ENCODE measurements at places on chromosomes 3 and 15. TPM values are rescaled to one million over a fixed set of nuclear protein-coding genes. Genes with fewer than 3 reads are reported as not detected.
A peak's percentile ranks its signal among the peaks of the same experiment; 100 is the strongest.

Gene NDN
- not detected for total RNA-seq

Gene LCTL
- not detected for total RNA-seq

Gene GPR171
- not detected for total RNA-seq

Gene FOXL2
- total RNA-seq, result 1.8 TPM

- H3K27ac ChIP-seq, result no peak overlapping the region
- no peak for DNase-seq
- H3K4me1 ChIP-seq, result 0 out of 2 replicates have a peak, but pooled peaks cover 7% of the 10 kb centered on the region
- no peaks in the 10 kb centered on the region for H3K36me3 ChIP-seq
Measured at GRCh38 chr3:160126051-160126450, 99.2 kb upstream of the C3orf80 start.

DNA sequence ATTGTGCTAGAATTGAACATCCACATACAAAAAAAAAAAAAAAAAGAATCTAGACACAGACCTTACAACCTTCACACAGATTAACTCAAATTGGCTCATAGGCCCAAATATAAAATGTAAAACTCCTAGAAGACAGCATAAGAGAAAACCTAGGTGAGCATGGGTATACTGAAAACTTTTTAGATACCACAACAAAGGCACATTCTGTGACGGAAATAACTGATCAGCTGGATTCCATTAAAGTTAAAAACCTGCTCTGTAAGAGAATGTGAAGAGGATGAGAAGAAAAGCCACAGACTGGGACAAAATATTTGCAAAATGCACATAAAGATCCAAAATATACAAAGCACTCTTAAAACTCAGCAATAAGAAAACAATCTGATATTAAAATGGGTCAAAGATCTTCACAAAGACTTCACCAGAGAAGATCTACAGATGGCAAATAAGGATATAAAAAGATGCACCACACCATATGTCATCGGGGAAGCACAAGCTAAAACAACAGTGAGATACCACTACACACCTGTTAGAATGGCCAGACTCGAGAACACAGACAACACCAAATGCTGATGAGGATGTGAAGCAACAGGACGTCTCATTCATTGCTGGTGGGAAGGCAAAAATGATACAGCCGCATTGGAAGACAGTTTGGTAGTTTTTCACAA is 167.9 kb downstream of the PDE8A start:
- no peak overlapping the region for H3K4me3 ChIP-seq
- H3K27me3 ChIP-seq, result no peaks in the 10 kb centered on the region
- no peak for DNase-seq
- H3K36me3 ChIP-seq, result no peaks in the 10 kb centered on the region

- H3K27ac ChIP-seq, result no peak overlapping the region
- H3K4me1 ChIP-seq, result peaks cover 4% of the 10 kb centered on the region
- DNase-seq, result no peak
Measured at GRCh38 chr15:60128000-60128376, 123.9 kb downstream of the FOXB1 start.

DNA sequence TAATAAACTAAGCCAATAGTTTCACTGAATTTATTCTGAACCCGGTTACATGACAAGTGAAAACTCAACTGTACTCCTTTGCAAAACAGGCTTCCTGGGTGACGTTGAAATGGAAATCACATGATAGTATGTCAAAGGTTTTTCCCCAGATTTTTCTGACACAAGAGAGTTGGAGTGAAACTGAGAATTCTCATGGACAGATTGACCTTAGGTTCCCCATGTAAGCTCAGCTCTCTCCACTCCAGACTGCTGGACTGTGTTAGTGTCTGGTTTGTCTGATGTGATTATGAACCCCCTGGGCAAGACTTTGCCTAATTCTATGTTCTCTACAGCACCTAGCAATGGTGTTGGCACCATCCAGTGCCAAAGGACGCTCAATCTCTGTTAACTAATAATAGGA is 219.7 kb upstream of the COL8A1 start:
- no peak overlapping the region for H3K27ac ChIP-seq
- H3K27me3 ChIP-seq, result no peaks in the 10 kb centered on the region
- H3K4me1 ChIP-seq, result no peaks in the 10 kb centered on the region
- H3K4me3 ChIP-seq, result no peak overlapping the region
- no peaks in the 10 kb centered on the region for H3K36me3 ChIP-seq
- no peak for DNase-seq

- no peaks in the 10 kb centered on the region for H3K36me3 ChIP-seq
- no peak for DNase-seq
- H3K27ac ChIP-seq, result no peak overlapping the region
Measured at GRCh38 chr3:122892118-122892960, 97.5 kb downstream of the SLC49A4 start.

DNA sequence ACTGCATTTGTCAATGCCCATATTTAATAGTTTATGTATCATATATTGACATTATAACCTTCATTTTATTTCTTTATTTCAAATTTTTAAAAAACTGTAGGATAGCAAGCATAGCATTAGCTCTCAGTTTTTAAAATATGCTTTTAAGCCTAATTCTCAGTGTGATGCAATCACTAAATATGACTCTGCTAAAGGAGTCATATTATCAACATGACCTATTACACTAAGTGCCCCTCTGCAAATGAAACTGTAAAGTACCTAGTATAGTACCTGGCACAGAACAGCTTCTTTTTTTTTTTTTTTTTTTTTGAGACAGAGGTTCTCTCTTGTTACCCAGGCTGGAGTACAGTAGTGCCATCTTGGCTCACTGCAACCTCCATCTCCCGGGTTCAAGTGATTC is 179.4 kb upstream of the CGNL1 start:
- no peaks in the 10 kb centered on the region for H3K27me3 ChIP-seq
- no peaks in the 10 kb centered on the region for H3K36me3 ChIP-seq
- no peak overlapping the region for H3K4me3 ChIP-seq
- DNase-seq, result no peak

DNA sequence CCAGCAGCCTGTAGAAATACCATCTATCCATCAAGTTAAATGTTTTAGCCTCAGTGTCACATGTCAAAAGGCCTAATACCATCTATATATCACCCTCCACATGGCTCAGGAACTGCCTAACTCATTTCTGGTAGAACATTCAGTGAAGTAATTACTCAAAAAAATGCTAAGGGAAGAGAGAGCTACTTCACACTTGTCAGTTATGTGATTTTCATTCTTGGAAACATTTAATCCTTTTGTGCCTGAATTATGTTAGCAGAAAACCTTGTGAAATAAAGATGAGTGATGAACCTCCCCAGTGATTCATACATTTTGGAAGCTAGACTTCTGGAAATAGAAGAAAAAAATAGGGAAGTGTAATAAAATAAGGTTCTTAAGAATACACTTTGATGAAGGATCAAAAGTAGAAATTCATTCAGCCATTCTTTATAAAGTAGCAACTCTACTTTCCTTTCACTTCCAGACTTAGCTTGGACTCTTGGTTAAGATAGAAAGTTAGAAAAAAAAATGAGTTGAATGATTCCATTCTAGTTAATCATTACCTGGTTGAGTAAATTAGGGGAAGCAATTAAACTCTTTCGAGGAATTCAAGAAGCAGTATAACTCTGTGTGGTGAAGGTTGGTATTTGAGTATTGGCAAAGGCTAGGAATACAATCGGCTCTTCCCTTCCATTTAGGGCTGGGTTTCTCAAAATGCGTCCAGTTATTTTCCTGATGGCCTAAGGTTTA is 3.6 kb downstream of the OTOL1 start:
- no peaks in the 10 kb centered on the region for H3K36me3 ChIP-seq
- no peaks in the 10 kb centered on the region for H3K4me1 ChIP-seq
- H3K27ac ChIP-seq, result no peak overlapping the region
- no peaks in the 10 kb centered on the region for H3K27me3 ChIP-seq
- no peak for DNase-seq

- no peaks in the 10 kb centered on the region for H3K27me3 ChIP-seq
- no peaks in the 10 kb centered on the region for H3K36me3 ChIP-seq
- H3K4me1 ChIP-seq, result no peaks in the 10 kb centered on the region
Measured at GRCh38 chr3:31808143-31808720, 172.8 kb downstream of the OSBPL10 start.

DNA sequence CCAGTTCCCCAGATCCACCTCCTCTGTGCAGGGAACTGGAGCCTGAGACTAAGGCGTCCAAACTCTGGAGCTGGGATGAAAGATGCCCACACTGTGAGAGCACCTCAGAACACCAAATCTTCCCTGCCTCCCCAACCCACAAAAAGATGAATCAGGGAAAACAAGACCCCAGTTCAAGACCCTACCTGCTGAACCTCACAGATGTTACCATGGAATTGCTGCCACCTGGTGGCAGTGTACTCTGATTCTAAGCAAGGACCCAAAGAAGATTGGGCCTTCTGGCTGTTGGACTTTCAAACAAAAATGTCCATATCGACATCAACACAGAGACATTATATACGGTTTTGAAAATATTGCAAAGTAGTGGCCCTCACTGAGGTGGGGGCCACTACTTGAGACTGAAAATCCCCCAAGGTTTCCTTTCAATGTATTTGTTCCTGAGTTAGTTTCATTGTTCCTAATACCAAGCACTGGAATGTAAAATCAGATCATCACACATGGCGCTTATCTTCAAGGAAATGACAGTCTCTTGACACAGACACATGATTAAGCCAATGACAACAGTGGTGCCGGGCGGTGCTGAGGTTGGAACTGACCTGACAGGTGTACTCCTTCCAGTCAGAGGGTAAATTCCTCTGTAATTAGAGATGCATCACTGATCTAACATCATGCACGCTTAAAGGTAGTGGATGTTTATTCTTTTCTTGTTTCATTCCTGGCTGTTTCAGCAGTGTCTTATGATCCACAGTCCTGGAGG is 67.6 kb downstream of the SLC6A11 start:
- H3K27me3 ChIP-seq, result no peaks in the 10 kb centered on the region
- no peak overlapping the region for H3K27ac ChIP-seq
- H3K4me1 ChIP-seq, result no peaks in the 10 kb centered on the region
- no peak for DNase-seq
- no peak overlapping the region for H3K4me3 ChIP-seq

- no peaks in the 10 kb centered on the region for H3K27me3 ChIP-seq
- H3K36me3 ChIP-seq, result peaks cover 2% of the 10 kb centered on the region
- H3K4me1 ChIP-seq, result peaks cover 3% of the 10 kb centered on the region
- H3K4me3 ChIP-seq, result no peak overlapping the region
Measured at GRCh38 chr3:14150078-14150477, 25.2 kb downstream of the TMEM43 start.

- no peak overlapping the region for H3K4me3 ChIP-seq
- DNase-seq, result no peak
- no peaks in the 10 kb centered on the region for H3K27me3 ChIP-seq
- no peak overlapping the region for H3K27ac ChIP-seq
Measured at GRCh38 chr3:46020766-46021510, 6.3 kb downstream of the XCR1 start.

- H3K4me1 ChIP-seq, result no peaks in the 10 kb centered on the region
- no peak overlapping the region for H3K27ac ChIP-seq
- H3K27me3 ChIP-seq, result no peaks in the 10 kb centered on the region
- DNase-seq, result no peak
- no peaks in the 10 kb centered on the region for H3K36me3 ChIP-seq
- no peak overlapping the region for H3K4me3 ChIP-seq
Measured at GRCh38 chr3:58572634-58573230, 4.5 kb downstream of the FAM107A start.

GRCh38 chr15:60844511-60845174 is 365.7 kb upstream of the ICE2 start:
- no peak for DNase-seq
- no peak overlapping the region for H3K4me3 ChIP-seq
- no peaks in the 10 kb centered on the region for H3K36me3 ChIP-seq
- H3K4me1 ChIP-seq, result no peaks in the 10 kb centered on the region

DNA sequence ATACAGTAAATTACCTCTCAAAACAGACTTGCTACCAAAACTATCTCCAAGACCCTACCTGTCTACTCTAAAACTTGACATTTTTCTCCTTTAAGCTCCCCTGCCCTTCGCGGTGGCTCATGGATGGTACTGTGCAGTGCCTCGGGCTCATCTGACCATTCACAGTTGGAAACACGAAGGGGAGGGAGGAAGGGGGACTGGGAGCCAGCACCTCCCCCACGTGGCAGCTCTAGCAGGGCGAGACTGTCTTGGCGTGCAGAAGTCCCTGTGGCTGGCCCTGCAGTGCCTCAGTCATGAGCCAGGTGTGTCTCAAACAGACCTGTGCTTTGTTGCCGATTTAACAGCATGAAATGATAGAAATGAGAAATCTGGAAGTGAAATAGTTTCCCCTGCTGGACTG is 372.0 kb downstream of the GABRG3 start:
- H3K27ac ChIP-seq, result no peak overlapping the region
- no peak for DNase-seq
- H3K4me1 ChIP-seq, result no peaks in the 10 kb centered on the region
- no peak overlapping the region for H3K4me3 ChIP-seq
- H3K27me3 ChIP-seq, result no peaks in the 10 kb centered on the region

- no peaks in the 10 kb centered on the region for H3K36me3 ChIP-seq
- H3K4me1 ChIP-seq, result no peaks in the 10 kb centered on the region
- no peak overlapping the region for H3K4me3 ChIP-seq
- no peaks in the 10 kb centered on the region for H3K27me3 ChIP-seq
- no peak overlapping the region for H3K27ac ChIP-seq
Measured at GRCh38 chr15:101136381-101137268, 115.2 kb downstream of the CHSY1 start.

- H3K27ac ChIP-seq, result peak overlapping the region; percentile 96
- no peaks in the 10 kb centered on the region for H3K27me3 ChIP-seq
- no peak for DNase-seq
- peaks cover 27% of the 10 kb centered on the region for H3K4me1 ChIP-seq
- H3K36me3 ChIP-seq, result peaks cover 4% of the 10 kb centered on the region
Measured at GRCh38 chr3:50322115-50322385, 495 bp downstream of the HYAL2 start.

DNA sequence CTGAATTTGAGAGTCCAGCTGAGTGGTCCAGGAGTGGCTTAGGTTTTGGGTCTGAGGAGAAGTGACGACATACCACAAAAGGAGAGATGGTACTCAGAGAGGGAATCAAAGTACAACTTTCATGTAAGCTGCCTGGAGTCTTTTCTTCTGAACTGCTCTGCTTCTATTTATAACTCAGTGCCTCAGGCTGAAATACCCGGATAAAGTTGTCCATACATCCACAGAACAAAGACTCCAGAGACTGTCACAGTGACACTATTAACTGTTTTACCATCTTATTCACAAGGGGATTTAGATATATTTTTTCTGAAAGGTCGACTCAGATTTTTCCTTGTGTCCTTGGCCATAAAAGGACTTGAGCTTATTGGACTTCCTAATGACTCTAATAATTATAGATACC is 264.3 kb upstream of the DNAJC19 start:
- no peak overlapping the region for H3K4me3 ChIP-seq
- no peak for DNase-seq
- H3K36me3 ChIP-seq, result no peaks in the 10 kb centered on the region
- no peaks in the 10 kb centered on the region for H3K27me3 ChIP-seq

- DNase-seq, result no peak
- H3K27ac ChIP-seq, result no peak overlapping the region
- no peaks in the 10 kb centered on the region for H3K36me3 ChIP-seq
Measured at GRCh38 chr3:16176391-16177030, 2.0 kb downstream of the GALNT15 start.
